ENCODE measurements at places on chromosomes 3 and 15. TPM values are rescaled to one million over a fixed set of nuclear protein-coding genes. Genes with fewer than 3 reads are reported as not detected.

ISL2 gene
- 0.19 TPM for total RNA-seq

SOX2 gene
- not detected for total RNA-seq

LDHAL6B gene
- not detected for total RNA-seq

TICRR gene
- 1.4 TPM for total RNA-seq

TMEM89 gene
- not detected for total RNA-seq

MYO5C gene
- 33.4 TPM for total RNA-seq

RPS17 gene
- total RNA-seq: 1,446 TPM

ABTB1 gene
- total RNA-seq: 16.7 TPM

RNF7 gene
- 184 TPM for total RNA-seq

ADGRG7 gene
- total RNA-seq: not detected

GABRB3 gene
- 0.05 TPM for total RNA-seq

PRR20G gene
- not detected for total RNA-seq

CCDC13 gene
- 1.5 TPM for total RNA-seq

GPR149 gene
- total RNA-seq: not detected

TUSC7 gene
- total RNA-seq: not detected

TRIM42 gene
- total RNA-seq: not detected

ACAP2 gene
- total RNA-seq: 41.6 TPM

BDH1 gene
- 8.8 TPM for total RNA-seq

SSUH2 gene
- not detected for total RNA-seq

KLHL40 gene
- total RNA-seq: not detected

STRIT1 gene
- total RNA-seq: not detected

HYAL3 gene
- total RNA-seq: 18.4 TPM

RUVBL1 gene
- 46.8 TPM for total RNA-seq

CDHR4 gene
- not detected for total RNA-seq

DLG1 gene
- total RNA-seq: 105 TPM

IMPG2 gene
- total RNA-seq: 0.99 TPM

IQCF5 gene
- not detected for total RNA-seq

FSIP1 gene
- total RNA-seq: 0.73 TPM

USF3 gene
- 13.5 TPM for total RNA-seq

IL17RE gene
- 1.3 TPM for total RNA-seq

All from glomerular endothelial cell (primary cell).